ENCODE measurements at places on chromosomes 13 and 19. TPM values are rescaled to one million over a fixed set of nuclear protein-coding genes. Genes with fewer than 3 reads are reported as not detected.

- peaks cover 16% of the 10 kb centered on the region for H3K27me3 ChIP-seq
- H3K36me3 ChIP-seq: no peaks in the 10 kb centered on the region
- no peak for DNase-seq
- H3K4me1 ChIP-seq: peaks cover 4% of the 10 kb centered on the region
- H3K27ac ChIP-seq: no peak overlapping the region
Measured at GRCh38 chr19:50419580-50420035, 870 bp downstream of the SPIB start.

DNA sequence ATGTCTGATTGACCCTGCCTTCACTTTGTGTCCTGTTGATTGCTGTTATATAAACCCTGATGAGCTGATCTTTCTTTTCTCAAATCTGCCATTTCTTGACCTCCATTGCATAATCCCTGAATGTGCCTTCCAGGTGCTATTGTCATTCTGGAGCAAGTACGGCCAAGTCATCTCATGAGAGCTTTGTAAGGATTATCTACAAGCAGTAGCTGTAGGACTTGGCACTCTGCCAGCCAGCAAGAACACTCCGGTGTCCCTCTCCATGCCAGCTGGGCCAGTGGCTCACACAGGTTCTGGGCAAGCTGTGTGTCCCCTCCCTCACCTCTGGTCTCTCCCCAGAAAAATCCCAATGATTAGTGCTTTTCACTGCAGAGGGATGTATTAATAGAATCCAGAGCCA lies 348.1 kb downstream of the FOXO1 start:
- no peaks in the 10 kb centered on the region for H3K27me3 ChIP-seq
- H3K4me3 ChIP-seq: no peak overlapping the region
- peaks cover 10% of the 10 kb centered on the region for H3K4me1 ChIP-seq
- H3K36me3 ChIP-seq: no peaks in the 10 kb centered on the region
- DNase-seq: no peak
- no peak overlapping the region for H3K27ac ChIP-seq

VSTM1 gene
- not detected for total RNA-seq

KASH5 gene
- total RNA-seq: not detected

IRGC gene
- not detected for total RNA-seq

KLC3 gene
- total RNA-seq: not detected

BEST2 gene
- total RNA-seq: not detected

DNA sequence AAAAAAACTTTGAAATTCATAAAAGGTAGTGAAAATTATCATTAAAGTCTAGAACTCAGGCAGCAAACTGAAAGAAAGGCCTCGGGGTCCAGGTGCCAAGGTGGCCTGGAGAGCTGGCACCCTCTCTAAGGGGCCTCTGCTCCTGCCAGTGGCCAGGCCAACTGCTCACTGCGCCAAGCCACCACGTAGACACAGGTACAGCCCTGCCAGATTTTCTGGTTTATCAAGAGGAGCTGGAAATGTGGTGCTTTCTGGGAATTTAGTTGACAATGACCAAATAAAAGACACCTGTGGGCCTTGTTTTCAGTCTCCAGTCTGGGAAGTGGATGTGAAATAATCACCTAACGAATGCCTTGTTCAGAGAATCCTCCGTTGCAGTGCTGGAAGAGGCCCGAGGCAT lies 22.8 kb downstream of the ZNF574 start:
- no peak overlapping the region for H3K27ac ChIP-seq
- H3K36me3 ChIP-seq: no peaks in the 10 kb centered on the region
- no peak for DNase-seq
- H3K4me3 ChIP-seq: no peak overlapping the region
- no peaks in the 10 kb centered on the region for H3K27me3 ChIP-seq
- peaks cover 4% of the 10 kb centered on the region for H3K4me1 ChIP-seq

EMC10 gene
- total RNA-seq: 144 TPM

- H3K4me3 ChIP-seq: peak overlapping the region; percentile 89
- peak overlapping the region; percentile 90 for H3K27ac ChIP-seq
- no peaks in the 10 kb centered on the region for H3K36me3 ChIP-seq
- peaks cover 2% of the 10 kb centered on the region for H3K27me3 ChIP-seq
- DNase-seq: no peak
- peaks cover 30% of the 10 kb centered on the region for H3K4me1 ChIP-seq
Measured at GRCh38 chr19:55459950-55460657, 1.3 kb downstream of the ISOC2 start.

GRCh38 chr13:108315273-108315672 lies 45.8 kb downstream of the TNFSF13B start:
- DNase-seq: no peak
- H3K27ac ChIP-seq: no peak overlapping the region
- no peaks in the 10 kb centered on the region for H3K4me1 ChIP-seq
- H3K36me3 ChIP-seq: no peaks in the 10 kb centered on the region
- no peak overlapping the region for H3K4me3 ChIP-seq

CYP4F8 gene
- not detected for total RNA-seq

DNA sequence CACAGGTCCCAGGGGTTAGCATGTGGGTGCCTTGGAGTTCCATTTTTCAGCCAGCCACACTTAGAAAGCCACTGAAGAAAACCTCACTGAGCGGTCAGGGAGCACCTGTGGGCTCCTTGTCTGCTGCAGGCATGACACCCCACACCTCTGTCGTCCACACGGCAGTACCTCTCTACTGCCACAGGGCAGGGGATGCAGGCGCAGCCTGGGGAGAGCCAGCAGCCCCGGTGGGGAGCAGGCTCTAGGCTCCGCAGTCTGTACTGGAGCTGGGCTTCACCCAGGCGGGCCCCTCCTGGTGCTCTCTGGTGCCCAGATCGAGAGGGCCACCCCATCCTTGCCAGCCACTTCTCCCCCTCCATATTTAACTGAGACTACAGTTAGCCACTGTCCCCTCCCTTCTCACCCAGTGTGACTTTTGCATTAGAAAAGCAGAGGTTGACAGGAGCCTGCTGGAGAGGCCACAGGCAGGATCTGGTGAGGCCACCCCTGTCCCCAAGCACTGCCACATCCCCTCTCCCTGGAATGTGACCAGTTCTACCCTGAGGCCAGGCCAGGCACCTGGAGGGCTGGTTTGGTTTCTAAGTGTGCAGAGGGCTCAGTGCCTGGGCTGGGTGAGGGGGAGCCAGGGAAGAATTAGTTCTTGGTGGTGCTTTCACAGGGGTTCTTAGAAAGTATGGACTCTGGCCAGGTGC lies 104.4 kb downstream of the KDM4B start:
- H3K27ac ChIP-seq: no peak overlapping the region
- no peaks in the 10 kb centered on the region for H3K4me1 ChIP-seq
- DNase-seq: no peak

- H3K4me1 ChIP-seq: no peaks in the 10 kb centered on the region
- no peak for DNase-seq
- H3K36me3 ChIP-seq: no peaks in the 10 kb centered on the region
- H3K4me3 ChIP-seq: no peak overlapping the region
Measured at GRCh38 chr19:2887391-2887914, 13.3 kb upstream of the ZNF57 start.

DNA sequence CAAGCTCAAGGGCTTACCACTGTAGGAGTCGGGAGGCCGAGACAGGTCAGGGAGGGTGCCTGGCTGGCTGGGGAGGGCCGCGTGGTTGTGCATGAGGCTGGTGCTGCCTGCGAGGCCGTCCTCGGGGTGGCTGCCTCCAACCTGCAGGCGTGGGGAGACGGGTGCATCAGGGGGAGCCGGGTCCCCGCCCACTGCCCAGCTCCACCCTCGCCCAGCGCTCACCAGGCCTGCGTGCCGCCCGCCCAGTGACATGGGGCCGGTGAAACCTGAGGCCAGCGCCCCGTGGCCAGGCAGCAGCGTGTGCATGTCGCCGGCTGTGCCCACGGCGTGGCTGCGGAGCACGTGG lies 13.8 kb upstream of the UQCR11 start:
- H3K36me3 ChIP-seq: peaks cover 25% of the 10 kb centered on the region
- H3K4me1 ChIP-seq: no peaks in the 10 kb centered on the region
- no peak for DNase-seq
- H3K4me3 ChIP-seq: no peak overlapping the region
- no peak overlapping the region for H3K27ac ChIP-seq

DNA sequence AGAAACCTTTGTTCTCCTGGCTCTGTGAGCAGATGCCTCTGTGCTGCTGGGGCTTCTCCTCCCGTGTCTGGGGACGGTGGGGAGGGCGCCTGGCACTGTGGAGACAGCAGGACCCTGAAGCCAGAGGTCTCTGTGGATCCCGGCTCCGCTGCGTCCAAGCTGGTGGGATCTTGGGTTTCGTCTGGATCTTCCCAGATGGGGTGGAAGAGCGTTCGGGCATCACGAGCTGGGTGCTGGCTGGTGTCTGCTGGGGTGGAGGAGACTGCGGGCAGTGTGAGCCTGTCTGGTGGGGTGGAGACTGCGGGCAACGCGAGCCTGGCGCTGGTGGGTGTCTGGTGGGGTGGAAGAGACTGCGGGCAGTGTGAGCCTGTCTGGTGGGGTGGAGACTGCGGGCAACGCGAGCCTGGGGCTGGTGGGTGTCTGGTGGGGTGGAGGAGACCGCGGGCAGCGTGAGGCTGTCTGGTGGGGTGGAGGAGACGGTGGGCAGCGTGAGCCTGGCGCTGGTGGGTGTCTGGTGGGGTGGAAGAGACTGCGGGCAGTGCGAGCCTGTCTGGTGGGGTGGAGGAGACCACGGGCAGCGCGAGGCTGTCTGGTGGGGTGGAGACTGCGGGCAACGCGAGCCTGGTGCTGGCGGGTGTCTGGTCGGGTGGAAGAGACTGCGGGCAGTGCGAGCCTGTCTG lies 5.6 kb downstream of the TEX29 start:
- DNase-seq: no peak
- no peaks in the 10 kb centered on the region for H3K4me1 ChIP-seq
- H3K4me3 ChIP-seq: no peak overlapping the region
- no peaks in the 10 kb centered on the region for H3K27me3 ChIP-seq
- H3K27ac ChIP-seq: no peak overlapping the region

CYP4F3 gene
- total RNA-seq: not detected

GRCh38 chr13:22210134-22210930 lies 539.5 kb downstream of the FGF9 start:
- H3K4me1 ChIP-seq: no peaks in the 10 kb centered on the region
- DNase-seq: no peak
- no peaks in the 10 kb centered on the region for H3K36me3 ChIP-seq
- no peak overlapping the region for H3K27ac ChIP-seq
- no peak overlapping the region for H3K4me3 ChIP-seq
- H3K27me3 ChIP-seq: no peaks in the 10 kb centered on the region

ZNF540 gene
- 1.4 TPM for total RNA-seq

- H3K36me3 ChIP-seq: peaks cover 1% of the 10 kb centered on the region
- peak overlapping the region; percentile 87 for H3K27ac ChIP-seq
- H3K27me3 ChIP-seq: no peaks in the 10 kb centered on the region
- DNase-seq: no peak
Measured at GRCh38 chr19:52993342-52994178, 20.2 kb upstream of the ERVV-1 start.

IGFL3 gene
- total RNA-seq: 1.1 TPM

DNA sequence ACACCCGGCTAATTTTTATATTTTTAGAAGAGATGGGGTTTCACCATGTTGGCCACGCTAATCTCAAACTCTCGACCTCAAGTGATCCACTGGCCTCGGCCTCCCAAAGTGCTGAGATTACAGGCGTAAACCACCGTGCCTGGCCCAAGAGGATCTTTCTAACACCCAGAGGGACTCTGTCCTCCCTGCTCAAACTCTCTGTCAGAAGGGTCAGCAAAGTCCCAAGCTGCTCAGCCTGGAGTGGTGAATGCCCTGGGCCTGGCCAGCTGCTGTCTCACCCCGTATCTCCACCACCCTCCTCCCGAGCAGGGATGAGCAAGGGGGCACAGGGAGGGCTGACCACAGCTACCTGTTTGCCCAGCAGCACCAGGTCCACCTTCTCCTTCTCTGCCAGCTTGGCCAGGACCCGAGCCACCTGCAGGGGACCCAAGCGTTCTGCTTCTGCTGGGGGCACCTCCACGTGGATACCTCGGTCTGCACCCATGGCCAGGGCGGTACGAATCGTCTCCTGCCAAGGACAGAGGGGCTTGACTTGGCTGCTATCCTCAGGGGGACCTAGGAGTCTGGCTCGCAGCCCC lies 10.9 kb upstream of the VSIG10L start:
- H3K36me3 ChIP-seq: peaks cover 13% of the 10 kb centered on the region
- DNase-seq: no peak
- H3K4me1 ChIP-seq: peaks cover 7% of the 10 kb centered on the region
- H3K4me3 ChIP-seq: no peak overlapping the region
- H3K27ac ChIP-seq: no peak overlapping the region

GRCh38 chr19:7292950-7293761 lies 1.1 kb downstream of the INSR start:
- H3K4me3 ChIP-seq: peak overlapping the region; percentile 67

DNA sequence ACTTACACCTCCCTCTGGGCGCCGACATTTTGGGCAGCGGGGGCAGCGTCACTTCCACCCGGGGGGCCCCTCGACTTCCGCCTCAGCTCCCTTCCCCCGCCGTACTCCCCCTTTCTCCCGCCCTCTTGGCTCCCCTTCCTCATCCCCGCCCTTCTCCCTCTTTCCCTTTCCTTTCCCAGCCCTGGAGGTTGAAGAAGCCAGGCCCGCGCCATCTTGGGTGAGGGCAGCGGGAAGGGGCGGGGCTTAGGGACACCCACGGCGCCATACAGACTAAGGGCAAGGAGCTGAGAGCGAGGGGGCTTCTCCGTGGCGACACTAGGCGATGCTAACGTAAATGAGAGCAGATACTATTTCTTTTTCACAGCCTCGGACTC lies at the start of gene FIZ1:
TSS of gene FIZ1 (minus strand) at position 50 of the 374 bp plus-strand sequence. CDS start 1,652 bp downstream, outside the sequence.
- peak; percentile 98 for DNase-seq
- peaks cover 26% of the 10 kb centered on the region for H3K4me1 ChIP-seq
- H3K36me3 ChIP-seq: peaks cover 22% of the 10 kb centered on the region
- no peaks in the 10 kb centered on the region for H3K27me3 ChIP-seq
- H3K4me3 ChIP-seq: peak within 1 kb of the TSS; percentile 88

URAD gene
- total RNA-seq: not detected

ADM5 gene
- 0.49 TPM for total RNA-seq

CYP4F2 gene
- total RNA-seq: not detected

GRCh38 chr19:43078311-43078710 lies 4.2 kb downstream of the PSG2 start:
- no peaks in the 10 kb centered on the region for H3K27me3 ChIP-seq
- DNase-seq: no peak
- H3K4me3 ChIP-seq: no peak overlapping the region
- no peaks in the 10 kb centered on the region for H3K36me3 ChIP-seq
- H3K4me1 ChIP-seq: no peaks in the 10 kb centered on the region

DNA sequence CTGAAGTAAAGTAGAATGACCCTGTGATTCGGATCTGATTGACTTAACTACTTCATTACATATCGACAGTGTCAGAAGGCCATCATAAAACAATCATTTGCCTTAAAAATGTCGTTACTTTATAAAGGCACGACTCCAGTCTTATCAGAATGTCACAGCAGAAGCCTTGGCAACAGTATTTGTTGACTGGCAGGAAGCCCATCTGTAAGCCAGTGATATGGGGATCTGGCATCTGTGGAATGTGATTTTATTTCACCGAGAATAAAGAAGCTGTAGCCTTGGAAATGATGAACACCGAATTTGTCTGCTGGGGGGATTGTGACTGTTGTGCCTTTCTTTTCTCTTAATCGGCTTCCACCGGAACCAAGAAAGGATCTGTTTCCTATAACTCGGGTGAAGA lies 362.5 kb downstream of the TDRD3 start:
- peaks cover 1% of the 10 kb centered on the region for H3K27me3 ChIP-seq
- no peak for DNase-seq
- H3K4me3 ChIP-seq: no peak overlapping the region
- H3K27ac ChIP-seq: no peak overlapping the region

All from chondrocyte (in vitro differentiated cells).